GM18507 (cell line): ENCODE measurements at places on chromosomes 6 and 20.

DNA sequence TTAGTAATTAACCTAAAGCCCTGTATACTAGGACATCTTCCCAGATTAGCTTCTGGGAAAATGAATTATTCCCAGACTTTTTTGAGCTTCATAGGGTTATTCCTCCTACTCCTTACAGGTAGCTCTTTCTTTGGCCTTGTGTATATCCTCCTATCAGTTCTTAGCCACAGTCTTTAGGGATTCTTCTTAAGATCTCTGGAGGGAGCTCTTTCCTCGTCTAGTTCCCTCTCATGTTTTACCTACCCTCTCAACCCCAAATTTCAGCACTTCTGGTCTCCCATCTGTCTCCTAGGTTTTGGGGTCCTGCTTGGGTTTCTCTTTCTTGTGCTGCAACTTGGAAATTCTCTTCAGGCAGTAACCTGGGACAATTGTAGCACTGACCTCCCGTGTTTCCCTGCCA, 46.4 kb upstream of the SLC35B3 start:
- DNase-seq, result no peak

DNA sequence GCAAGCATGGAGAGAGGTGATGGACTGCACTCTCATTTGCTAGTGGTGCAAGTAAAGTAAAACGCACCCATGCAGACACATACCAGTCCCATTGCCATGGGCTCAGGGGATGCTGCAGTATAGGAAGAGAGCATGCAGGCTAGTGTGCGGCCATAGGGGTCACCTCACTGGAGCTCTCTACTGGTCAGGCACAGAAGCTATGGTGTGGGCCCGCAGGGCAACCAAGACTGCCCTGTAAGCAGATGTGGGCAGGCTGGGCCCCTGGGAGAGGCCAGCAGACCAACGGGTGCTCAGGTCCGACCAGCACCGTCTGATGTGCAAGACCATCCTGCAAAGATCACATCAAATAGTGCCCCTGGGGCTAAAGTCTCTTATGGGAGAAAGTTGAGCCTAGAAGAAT, 290.7 kb downstream of the HTR1B start:
- no peak for DNase-seq

DNA sequence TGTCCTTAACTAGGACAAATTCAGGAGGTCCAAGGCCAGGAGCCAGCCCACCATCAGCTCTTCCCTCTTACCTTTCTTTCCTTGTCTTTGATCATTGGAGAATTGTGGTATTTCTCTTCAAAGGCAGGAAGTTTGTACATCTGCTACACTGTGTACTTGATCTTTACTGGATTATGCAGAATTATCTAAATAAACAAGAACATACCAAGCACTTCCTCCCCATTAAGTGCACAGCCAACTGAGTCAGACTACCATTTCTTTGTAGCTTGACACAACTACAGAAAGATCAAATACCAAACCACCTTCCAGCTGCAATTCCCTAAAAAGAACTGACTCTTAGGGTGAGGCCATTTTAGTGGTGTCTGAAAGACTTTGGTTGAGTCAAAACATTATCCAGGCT, 195.1 kb downstream of the HDGFL1 start:
- DNase-seq, result no peak

DNA sequence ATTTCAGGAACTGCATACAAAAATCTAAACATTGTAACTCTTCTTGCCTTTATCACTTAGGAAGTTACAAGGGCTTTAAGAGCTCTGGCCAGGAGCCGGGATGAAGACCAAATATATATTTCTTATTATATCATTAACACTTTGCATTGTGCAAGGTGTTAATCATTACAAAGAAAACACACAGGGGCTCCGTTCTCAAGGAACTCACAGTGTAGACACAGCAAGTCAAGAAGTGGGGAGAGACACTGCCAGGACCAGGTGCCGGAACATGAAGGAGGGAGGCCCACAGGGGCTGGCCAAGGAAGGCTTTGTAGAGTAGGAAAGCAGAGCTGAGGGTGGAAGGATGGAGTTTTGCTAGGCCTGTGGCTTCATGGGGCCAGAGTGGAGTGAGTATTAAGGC, 17.4 kb downstream of the ITPR3 start:
- no peak for DNase-seq

- DNase-seq, result no peak
Measured at GRCh38 chr6:3948866-3949265, 99.7 kb downstream of the FAM50B start.

- DNase-seq, result no peak
Measured at GRCh38 chr20:5780846-5781217, 30.6 kb downstream of the SHLD1 start.

- no peak for DNase-seq
Measured at GRCh38 chr20:38844963-38845362, 39.5 kb downstream of the PPP1R16B start.

- DNase-seq, result no peak
Measured at GRCh38 chr20:25361287-25361683, 29.4 kb downstream of the ABHD12 start.

DNA sequence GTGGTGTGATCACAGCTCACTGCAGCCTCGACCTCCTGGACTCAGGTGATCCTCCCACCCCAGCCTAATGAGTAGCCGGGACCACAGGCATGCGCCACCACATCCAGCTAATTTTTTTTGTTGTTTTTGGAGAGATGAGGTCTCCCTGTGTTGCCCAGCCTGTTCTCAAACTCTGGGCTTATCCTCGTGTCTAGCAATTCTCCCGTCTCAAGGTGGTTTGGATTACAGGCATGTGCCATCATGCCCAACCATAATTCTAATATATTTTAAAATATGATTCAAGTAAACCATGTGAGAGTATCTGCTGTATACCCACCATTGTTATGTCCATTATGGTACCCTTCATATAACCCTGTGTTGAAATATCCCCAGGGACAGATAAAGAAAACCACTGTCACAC, 60.3 kb upstream of the C20orf144 start:
- no peak for DNase-seq

DNA sequence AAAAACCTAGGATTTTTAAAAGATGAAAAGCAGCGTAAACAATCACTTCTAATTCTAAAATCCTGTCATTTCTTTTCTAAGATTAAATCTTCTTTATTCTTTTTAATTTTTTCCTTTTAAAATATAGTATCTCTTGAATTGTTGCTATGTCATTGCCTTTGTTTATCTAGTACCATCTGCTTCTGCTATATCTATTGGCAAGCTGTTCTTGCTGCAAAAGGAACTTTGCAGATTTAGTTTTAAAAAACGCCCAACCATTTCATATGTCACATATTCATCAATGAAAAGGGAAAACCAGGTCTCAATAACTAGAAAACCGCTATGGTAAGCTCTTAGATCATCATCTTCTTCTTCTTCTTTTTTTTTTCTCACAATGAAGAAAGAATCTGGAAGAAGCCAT, 11.5 kb upstream of the EEF1A1 start:
- no peak for DNase-seq

DNA sequence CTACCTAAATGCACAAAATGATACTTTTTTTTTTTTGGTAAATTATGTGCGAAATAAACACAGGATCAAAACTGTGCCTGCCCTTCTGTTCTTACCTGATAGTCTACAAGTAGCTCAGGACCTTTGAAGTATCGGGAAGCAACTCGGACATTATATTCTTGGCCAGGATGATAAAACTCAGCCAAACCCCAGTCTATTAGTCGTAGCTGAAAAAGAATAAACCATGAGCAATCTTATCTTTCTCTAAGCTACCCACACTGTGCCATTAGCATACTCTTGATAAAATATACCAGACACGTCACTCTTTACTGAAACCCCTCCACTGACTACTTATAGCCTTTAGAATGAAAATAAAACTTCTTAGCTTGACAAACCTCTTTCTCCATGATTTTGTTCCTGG, 29.8 kb upstream of the TBC1D20 start:
- DNase-seq, result no peak

- DNase-seq, result no peak
Measured at GRCh38 chr6:164072240-164072666, 657.7 kb downstream of the QKI start.

DNA sequence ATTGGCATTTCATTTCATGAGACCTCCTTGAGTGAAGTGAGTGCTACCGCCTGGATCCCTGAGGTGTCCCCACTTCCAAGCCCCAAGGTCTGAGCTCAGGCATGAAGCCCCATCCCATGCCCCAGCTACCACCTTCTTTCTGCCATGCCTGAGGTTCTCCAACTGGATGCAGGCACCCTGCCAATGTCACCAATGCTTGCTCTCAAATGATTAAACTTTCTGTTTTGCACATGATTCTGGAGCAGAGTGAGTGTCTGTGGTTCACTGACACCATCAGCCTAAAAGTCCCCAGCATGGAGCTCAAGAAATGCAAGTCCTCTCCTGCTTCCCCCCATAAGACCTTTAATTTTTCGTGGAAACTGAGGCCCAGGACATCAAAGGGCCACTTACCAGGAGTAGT, 43.7 kb upstream of the BPIFA2 start:
- no peak for DNase-seq

GRCh38 chr20:47677635-47678453, 107.4 kb downstream of the SULF2 start:
- DNase-seq, result peak; percentile 63
